T-helper 2 cell treated with Interferon-gamma antibody and Interleukin-4, amounts not matched to agents 5 μg/mL and 100 μg/mL, for 36 hours (primary cell): ENCODE measurements at places on chromosomes 5 and 9.

- no peak for DNase-seq
Observed at GRCh38 chr9:134868751-134869553, 11.7 kb upstream of the FCN2 start.

GRCh38 chr5:166781737-166782136, 1509.7 kb upstream of the WWC1 start:
- no peak for DNase-seq

DNA sequence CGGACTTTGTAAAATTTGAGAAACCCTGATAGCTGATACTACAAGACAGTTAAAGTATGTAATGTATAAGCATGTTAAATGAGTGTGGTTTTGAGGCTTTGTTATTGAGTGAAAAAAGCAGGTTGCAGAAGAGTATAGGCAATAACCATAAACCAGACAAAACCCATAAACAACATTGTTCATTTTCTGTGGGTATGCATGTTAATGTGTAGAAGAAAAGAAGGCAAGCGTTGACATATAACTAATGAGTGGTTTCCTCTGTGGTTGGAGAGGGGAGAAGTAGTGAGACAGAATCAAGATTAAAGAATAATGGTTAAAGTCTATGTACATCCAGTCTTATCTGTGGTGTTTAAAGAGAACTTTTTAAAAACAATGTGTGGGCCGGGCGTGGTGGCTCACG, 26.2 kb downstream of the RAD23B start:
- DNase-seq, result peak; percentile 27

DNA sequence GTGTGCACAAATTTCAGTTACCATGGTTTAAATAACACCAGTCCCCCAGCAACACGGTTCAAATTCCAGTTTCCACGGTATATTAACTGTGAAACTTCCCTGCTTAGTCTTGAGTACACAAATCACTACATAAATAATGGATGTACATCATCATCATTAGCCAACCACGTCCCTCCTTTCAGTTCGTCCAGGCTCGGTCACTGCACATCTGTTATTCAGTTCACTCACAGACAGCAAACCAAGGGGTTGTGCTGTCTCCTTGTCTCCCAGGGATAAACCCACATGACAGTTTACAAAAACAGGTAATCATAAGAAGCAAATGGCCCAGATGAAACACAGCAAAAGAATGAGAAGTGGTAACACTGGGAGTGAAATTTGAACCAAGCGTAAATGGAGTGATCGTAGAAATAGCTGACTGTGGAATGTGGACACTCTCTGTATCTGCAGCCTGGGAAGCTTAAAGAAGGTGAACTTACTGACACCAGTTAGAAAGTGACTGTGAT, 61.0 kb upstream of the RAD23B start:
- no peak for DNase-seq

DNA sequence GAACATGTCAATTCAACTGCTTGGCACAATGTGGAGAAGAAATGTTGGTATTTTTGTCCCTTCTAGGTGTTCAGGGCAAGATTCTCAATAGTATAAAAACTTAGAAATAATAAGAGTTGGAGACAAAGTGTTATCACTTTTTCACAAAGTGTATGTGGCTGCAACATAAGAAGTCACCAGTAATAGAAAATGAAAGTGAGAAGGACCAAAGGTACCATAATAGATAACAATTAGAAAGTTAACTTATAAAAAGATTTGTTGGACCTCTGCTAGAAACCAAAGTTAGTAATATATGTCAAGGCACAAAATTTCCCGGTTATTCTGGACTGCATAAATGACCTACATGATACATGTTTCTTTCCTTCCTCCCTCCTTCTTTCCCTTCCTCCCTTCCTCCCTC, 1535.3 kb downstream of the EFNA5 start:
- DNase-seq, result no peak

DNA sequence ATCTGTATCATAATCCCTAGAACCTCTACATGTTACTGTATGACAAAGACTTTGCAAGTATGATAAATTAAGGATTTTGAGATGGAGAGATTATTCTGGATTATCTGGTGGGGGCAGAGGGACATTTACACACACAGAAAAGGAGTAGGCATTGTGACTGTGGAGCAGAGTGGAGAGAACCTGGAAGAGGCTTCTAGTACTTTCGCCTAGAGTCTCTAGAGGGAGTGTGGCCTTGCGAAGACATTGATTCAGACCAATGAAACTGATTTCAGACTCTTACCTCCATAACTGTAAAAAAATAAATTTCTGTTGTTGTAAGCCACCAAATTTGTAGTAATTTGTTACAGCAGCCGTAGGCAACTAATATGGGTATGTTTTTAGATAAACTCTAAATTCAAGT, 45.9 kb downstream of the CSNK1G3 start:
- DNase-seq, result no peak

DNA sequence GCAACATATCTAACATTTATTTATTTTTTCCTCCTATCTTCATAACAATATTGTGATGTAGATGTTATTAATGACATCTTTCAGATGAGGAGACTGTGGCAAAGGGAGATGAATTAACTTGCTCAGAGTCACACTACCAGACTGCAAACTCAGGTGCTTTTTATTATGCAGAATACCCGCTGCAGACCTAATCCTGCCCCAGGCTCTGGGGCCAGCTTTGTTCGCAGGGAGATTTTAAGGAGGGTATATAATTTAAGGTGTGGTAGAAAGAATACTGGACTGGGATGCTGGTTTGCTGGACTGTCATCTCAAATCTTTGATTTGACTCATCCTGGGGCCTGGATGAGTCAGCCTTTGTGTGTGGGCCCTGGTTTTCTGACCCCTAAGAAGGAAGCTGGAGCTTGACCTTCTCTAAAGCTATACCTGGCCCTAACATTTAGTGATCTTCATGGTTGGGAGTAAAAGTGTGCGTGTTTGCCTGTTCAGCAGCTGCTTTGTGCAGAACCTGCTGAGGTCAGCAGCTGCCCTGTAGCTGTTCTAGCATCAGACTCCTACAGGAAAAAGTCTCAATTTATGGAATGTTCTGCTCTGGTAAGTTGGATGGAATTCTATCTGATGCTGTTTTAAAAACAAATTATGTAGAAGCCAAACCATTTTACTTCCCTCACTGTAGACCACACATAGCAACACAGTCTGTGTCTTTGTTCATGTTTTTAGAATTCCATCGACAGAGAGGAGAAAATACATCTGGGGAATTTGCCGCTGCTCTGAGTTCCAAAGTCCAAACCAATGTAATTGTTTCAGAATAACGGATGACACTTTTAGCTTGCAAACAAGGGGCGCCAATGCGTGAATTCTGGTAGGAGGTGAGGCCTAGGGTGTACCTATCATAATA, 4.5 kb downstream of the SLC36A1 start:
- no peak for DNase-seq

DNA sequence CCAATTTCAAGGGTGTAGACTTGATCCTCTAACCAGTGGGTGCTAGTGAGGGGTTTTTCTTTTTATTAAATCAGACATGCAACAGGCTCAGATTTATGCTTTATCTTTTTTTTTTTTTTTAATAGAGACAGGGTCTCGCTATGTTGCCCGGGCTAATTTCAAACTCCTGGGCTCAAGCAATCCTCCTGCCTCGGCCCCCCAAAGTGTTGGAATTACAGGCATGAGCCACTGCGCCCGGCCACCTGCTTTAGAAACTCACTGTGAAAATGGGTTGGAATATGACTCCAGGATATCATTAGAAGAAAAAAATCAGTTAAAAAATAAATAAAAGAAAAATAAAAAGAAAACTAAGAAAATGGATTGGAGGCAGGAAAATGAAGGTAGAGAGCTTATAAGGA, 50.7 kb downstream of the STOM start:
- no peak for DNase-seq

DNA sequence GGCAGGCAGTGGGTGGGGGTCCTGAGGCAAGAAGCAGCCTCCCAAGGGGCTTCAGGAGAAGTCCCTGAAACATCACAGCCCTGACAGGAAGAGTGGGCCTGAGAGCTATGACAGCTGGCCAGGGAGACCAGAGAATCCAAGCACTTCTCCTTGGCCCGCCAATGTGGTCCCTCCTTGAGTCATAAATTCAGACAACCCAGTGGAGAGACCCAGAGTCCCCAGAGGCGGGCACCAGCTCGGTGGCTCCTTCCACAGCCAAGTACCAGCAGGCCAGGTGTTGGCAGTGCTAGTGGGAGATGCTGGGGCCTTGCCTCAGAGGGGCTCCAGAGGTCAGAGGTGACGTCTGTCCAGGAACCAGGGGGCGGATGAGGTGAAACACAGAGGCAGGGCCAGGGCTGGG, 1.6 kb upstream of the DOK3 start:
- DNase-seq, result no peak

- no peak for DNase-seq
Observed at GRCh38 chr5:151483176-151483575, 35.8 kb downstream of the SLC36A1 start.

DNA sequence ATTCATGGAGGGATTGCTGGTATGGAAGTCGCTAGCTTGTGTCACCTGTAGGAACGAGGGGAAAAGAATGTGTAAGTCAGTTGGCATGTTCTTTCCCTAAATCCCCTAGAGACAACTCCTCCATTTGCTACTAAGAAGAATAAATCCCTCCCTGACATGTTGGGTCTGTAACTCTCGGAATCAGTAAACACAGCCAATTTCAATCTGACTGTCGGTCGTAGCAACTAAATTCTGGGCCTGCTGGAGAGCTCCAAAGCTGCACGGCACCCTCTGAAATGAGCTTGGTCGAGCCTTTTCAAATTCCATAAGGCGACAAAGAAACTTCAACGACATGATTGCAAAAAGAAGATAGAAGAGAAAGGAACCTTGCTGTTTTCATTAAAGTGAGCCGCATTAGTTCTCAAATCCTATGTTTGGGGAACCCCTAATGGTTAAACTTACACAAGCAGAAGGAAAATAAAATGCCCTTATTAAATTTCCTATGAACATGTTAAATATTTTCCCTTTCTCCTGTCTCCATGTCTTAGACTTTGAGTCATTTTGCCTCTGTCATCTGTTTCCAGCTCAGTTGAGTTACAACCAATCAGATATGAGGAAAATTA, 735.8 kb upstream of the WWC1 start:
- DNase-seq, result no peak

DNA sequence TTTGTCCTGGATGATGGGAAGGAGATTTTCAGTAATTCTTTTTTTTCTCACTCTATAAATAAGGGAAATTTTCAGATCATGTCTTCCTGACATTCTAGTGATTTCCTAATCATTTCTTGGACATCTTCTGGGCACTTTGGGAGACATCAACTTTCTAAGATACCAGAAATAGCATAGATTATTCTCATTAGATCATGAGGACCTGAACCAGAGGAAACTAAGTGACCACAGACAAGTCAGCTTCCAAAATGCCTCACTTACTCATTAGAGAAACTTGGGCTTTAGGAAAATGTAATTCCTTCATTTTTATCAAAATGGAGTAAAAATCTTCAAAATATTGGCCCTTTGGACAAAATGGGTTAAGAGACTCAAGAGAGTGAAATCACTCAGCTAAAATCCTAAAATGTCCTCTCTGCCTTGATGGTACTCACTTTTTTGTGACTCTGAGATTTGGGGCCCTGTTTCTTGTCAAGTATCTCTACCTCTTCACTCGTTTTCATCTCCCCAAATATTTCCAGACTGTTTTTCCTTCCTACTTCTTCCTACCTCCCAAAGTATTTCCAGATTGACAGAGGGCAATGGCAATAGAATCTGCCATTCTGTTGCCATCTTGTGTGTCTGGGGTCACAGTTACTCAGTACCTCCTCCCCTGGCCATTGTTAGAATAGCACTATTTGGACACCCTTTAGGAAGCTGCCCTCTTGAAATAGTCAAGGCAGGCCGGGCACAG, 194.5 kb downstream of the NR3C1 start:
- DNase-seq, result no peak

DNA sequence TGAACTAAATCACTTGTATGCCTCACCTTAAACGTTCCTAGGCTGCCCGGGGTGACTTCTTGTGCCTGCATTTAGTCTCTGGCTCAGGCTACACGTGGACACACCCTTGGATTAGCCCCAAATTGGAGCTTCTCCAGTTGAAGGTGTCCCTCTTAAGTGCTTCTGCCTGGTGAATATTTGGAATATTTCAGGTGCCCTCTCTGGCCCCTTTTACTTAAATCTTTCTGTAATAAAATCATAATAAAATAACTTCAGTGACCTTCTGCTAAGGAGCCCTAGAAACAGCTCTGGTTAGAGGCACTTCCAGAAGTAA, 74.3 kb upstream of the KLF9 start:
- DNase-seq, result no peak

DNA sequence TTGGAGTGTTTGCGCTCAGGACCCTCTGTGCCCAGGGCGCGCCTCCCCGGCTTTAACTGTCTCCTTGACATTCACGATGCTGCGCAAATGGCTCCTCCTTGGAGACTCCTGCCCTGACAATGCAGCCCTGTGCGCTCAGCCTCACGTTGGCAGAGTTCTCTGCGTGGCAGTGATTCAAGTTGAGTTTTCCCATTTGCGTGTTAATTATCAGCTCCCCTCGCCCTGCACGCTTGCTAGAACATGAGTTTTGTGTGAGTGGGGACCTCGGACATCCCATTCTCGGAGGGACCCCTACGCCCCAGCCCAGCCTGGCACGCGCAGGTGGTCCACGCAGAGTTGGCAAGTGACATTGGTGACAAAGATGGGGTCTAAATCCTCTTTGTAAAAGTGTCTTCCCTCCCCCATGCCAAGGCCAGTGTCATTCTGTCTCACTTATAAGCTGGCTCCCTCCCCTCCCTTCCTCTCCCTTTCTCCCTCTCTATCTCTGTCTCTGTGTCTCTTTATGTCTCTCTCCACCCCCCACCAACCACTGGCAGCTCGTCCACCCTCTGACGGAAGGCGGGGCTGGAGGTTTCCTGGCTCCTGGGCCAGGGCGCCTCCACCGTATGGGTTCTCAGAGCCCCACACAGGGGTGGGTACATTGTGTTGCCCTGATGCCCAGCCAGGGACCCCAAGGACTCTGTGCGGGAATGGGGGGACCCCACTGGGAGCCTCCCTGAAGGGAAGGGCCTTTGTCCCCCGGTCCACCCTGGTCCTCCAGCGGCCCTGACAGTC, 169.3 kb downstream of the OLFM1 start:
- no peak for DNase-seq

DNA sequence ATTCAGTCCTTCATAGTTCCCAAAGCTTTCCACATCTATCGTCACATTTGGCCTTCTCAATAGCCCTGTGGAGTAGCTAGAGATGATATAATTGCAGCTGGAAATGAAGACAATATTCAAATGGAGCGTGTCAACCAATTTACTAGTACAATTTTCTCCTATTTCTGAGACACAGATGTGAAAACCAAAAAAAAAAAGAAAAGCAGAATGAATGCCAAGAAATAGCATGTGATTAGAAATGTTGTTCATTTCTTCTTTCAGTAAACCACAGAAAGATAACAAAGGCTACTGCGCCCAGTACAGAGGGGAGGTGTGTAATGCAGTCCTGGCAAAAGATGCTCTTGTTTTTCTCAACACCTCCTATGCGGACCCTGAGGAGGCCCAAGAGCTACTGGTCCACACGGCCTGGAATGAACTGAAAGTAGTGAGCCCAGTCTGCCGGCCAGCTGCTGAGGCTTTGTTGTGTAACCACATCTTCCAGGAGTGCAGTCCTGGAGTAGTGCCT, 99.0 kb downstream of the MUSK start:
- DNase-seq, result no peak

- DNase-seq, result no peak
Observed at GRCh38 chr5:15946026-15946425, 233.6 kb downstream of the MARCHF11 start.

GRCh38 chr5:158974775-158975174, 124.9 kb downstream of the EBF1 start:
- DNase-seq, result no peak

GRCh38 chr5:18772475-18772874, 1138.2 kb downstream of the TAF11L14 start:
- no peak for DNase-seq

GRCh38 chr9:26175264-26175663, 497.0 kb upstream of the TUSC1 start:
- no peak for DNase-seq

- no peak for DNase-seq
Observed at GRCh38 chr9:132726576-132727130, 56.4 kb downstream of the GTF3C4 start.
